ENCODE measurements at places on chromosomes 12 and 14.

GRCh38 chr12:53770281-53770680, 18.5 kb upstream of the CISTR start:
- DNase-seq: no peak

DNA sequence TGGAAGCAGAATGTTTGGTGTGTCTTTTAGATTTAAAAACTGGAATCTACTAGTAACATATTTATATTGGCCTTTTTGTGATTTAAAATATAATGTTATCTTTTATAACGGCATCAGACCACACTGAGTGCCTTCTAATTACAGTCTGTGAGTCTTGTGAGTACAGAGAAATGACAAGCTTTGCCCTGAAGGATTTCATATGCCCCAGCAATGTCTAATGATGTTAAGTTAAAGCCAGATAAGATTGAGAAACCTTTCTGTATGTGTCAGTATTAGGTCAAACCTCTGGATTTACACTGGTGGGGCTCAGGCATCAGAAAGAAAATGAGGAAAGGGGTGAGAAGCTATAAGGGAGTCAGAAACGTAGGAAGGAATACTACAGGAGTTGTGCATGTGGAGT, 25.2 kb downstream of the PLEKHA5 start:
- DNase-seq: no peak

DNA sequence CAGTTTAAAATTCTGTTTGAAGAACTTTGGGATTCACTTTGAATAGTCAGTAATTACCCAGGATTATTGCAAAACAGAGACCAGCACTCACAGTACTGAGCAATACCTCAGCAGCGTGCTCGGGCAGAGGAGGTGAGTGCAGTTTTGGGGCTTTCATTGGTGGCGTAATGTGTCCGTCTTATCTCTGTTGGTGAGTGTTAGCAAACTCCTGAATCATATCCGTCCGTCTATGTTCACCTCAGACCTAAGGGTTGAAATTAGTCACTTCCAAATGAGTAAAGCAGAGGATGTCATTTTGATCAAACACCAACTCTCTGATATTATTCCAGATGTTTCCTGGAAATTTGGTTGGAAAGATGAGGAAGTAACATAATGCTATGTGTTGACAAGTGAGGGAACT, 82.8 kb downstream of the BORCS5 start:
- no peak for DNase-seq

DNA sequence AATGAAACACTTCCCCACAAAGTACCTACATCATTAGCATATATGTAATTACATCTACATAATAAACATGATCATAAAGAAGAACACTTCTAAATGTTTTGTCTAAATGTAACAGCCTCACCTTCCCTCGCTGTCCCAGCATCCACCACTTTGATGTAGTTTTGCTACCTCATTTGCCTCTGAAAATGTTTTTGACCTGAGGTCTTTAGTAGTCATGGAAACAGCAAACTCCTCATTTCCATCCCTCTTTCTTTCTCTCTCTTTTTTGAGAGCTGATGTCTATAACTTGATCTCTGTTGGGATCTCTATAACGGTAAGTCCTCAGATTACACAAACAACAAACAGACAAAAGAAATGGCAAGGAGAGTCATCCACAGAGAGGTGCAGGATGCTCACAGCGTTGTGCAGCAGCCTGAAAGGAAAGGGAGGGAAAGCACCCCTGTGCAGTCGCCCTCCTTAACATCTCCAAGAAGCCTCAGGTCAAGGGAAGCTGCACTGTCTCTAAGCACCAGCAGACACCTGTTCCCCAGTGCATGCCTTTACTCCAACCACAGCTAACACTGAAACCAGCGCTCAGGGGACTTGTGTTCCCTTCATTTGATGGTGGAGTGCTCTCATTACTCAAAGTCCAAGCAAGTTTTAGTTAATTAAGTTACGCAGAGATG, 268.7 kb downstream of the TMEM132D start:
- no peak for DNase-seq

GRCh38 chr14:78608998-78609787, 439.0 kb downstream of the NRXN3 start:
- DNase-seq: no peak

- no peak for DNase-seq
Measured at GRCh38 chr14:97777622-97778355, 980.6 kb downstream of the VRK1 start.

DNA sequence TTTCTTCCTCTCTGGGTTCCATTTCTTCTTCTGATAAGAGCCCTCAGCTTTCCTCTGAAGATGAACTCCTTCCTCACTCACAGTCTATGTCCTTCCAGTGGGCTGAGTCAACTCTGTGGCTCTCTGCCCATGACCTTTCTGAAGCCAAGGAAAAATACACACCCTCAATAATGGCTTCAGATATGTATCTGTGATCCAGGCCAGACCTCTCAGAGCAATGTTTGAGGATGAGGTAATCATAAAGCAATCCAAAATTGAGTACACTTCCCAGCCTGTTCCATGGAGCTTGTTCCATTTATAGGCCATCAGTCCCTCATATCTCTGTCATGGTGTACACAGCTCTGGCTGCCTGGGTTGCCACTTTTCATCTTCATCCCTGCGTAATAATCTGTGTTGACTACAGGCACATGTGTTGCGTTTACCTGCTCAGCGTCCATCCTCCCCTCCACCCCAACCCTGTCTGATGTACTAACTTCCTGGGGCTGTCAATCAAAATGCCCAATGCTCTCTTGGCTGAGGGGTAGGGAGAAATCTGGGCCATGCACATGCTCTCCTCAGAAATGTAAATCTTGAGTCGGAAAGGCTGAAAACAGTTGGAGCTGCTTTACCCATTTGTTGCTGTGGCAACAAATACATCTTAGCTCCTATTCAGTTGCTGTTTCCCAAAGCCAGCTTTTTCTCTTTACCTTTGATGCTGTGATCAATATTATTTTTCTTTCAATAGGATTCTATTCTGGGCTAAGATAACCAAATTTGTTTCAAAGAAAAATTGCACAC, 377.8 kb upstream of the TMEM132C start:
- DNase-seq: no peak

GRCh38 chr12:92796650-92797049, 93.9 kb downstream of the PLEKHG7 start:
- DNase-seq: no peak

DNA sequence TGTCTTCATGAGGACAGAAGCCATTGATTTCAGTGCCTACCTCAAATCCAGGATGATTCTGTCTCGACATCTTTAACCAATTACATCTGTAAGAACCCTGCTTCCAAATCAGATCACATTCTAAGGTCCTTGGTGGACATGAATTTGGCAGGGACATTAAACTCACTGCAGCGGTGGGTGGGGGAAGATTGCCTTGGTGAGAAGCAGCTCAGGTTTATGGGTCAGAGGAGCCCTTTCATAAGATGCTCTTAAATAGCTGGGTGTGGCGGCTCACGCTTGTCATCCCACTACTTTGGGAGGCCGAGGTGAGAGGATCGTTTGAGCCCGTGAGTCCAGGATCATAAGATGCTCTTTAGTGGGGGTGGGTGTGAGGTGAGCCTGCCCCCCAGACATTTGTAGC, 42.9 kb downstream of the ELK3 start:
- DNase-seq: no peak

DNA sequence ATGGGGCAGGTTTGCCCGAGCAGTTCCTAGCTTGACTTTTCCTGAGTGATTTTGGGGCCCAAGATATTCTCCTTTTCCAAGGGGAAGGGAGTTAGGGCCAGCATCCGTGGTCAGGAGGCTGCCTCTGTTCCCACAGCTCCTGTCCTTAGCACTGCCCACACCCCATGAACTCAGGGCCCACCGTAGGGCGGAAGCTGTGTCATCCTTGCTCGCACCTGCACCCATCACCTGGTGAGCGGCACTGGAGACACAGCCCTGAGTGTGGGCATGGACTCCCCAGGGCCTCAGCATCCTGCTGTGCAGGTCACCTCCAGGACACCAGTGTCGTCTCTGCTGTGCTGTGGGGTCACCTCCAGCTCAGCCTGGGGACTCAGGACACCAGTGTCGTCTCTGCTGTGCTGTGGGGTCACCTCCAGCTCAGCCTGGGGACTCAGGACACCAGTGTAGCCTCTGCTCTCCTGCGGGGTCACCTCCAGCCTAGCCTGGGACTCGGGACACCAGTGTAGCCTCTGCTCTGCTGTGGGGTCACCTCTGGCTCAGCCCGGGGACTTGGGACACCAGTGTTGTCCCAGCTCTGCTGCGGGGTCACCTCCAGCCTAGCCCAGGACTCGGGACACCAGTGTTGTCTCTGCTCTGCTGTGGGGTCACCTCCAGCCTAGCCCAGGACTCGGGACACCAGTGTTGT, 322.9 kb downstream of the ADGRD1 start:
- no peak for DNase-seq

- DNase-seq: no peak
Measured at GRCh38 chr12:119642986-119643385, 24.9 kb upstream of the PRKAB1 start.

- no peak for DNase-seq
Measured at GRCh38 chr14:34770901-34771300, 56.5 kb upstream of the CFL2 start.

DNA sequence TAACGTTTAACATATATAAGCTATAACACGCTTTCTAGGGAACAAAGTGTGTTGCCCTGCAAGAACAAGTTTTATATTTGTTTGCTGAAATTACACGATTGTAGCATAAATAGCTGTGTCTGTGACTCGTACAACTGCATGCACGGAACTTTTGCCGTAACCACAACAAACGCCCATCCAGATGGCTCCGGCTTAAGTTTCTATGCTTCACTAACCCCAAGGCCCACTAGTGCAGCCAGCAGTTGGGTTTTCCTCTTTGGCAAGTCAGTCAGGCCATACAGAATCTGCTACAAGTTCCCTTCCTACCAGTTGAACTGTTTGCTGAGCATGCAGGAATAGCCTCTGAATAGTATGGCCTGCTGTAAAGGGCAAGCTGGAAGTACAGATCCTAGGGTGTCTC, 12.1 kb downstream of the CSRP2 start:
- DNase-seq: no peak

- no peak for DNase-seq
Measured at GRCh38 chr12:66851134-66851533, 172.3 kb upstream of the GRIP1 start.

DNA sequence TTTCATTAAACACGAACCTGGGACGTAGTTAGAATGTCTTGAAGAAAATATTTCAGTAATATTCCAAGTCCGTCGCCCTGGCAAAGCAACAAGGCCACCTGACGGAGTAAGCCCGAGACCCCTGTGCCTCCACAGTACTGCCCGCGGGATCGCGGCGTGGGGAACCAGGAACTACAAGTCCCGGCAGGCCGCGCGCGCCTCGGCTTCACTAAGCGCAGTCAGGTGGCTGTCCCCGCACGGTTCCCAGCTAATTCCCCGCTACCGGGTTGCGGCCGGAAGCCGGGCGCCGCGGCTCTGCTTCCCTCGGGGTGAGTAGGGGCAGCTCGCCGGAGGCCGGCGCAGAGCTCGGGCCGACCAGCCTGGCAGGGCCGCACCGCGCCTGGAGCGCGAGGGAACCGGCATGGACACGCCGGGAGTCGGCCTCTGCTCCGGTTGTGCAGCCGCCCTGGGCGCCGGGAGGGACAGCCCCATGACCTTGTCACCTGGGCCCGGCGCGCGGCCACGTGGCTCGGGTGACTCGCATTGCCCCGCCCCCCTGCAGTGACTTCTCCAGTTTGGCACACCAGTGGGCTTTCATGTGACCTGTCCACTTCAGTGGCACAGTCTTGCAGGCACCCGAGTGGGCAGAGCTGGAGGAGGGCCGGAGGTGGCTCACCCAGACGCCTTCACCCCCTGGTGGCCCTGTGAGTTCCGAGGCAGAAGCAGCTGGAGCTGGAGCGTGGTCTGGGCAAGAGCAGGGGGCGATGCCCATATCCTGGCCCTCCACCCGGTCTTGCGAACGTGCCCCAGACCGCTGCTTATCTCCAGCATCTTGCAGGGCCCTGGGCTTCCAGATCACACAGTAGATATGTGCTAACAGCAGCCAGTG, at the start of gene ADCK1:
Gene ADCK1, plus strand, starts transcription at position 247 of the 868 bp plus-strand sequence. CDS start 18,870 bp downstream, outside the sequence.
- peak; percentile 37 for DNase-seq

DNA sequence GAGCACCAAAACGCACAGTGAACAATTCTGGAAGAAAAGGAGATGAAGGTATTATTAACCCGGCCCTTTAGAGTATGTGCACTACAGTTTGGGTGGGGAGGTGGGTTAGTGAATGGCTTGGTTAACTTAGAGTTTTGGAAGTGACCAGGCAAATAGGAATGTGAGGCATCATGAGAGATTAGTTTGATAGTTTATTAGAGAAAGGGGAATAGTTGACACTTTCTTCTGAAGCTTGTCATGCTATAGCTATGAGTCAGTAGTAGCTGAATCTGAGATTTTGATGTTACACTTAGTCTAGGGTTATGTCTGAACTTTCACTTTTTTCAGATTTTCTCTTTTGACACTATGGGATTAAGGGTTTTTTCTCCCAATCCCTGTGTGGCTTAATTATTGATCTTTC, 567.2 kb downstream of the SNAPC1 start:
- no peak for DNase-seq

GRCh38 chr12:115942346-115942745, 335.1 kb downstream of the MED13L start:
- DNase-seq: no peak

DNA sequence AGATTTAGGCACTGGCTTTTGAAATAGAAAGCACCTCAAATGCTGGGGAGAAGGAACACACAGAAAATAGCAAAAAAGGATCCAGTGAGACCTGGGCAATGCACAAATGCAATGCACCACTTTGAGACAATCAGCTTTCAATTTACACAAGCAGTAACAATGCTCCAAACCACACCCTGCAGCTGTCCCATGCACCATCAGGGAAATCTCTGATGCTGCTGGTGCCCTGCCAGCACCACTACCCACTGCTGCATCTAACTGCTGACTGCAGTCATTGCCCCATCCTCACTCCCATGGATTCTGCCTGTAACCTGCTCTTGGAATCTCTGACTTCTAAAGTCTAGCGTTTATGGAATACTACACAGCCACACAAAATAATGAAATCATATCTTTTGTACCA, 21.0 kb upstream of the HMGA2 start:
- DNase-seq: no peak

DNA sequence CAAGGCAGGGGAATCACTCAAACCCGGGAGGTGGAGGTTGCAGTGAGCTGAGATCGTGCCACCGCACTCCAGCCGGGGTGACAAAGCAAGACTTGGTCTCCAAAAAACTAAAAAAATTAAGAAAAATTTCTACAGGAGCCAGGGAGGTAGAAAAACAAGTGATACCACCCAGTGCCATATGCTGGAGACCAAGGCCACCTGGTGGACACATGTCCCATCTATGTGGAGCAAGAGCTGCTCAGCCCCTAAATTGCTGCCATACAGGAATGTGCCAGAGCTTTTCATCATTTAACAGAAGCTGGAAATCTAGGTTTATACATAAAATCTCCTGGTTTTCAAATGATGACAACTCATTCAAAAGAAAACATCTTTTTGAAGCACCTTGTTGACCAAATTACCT, 61.4 kb upstream of the ELK3 start:
- DNase-seq: peak; percentile 1

DNA sequence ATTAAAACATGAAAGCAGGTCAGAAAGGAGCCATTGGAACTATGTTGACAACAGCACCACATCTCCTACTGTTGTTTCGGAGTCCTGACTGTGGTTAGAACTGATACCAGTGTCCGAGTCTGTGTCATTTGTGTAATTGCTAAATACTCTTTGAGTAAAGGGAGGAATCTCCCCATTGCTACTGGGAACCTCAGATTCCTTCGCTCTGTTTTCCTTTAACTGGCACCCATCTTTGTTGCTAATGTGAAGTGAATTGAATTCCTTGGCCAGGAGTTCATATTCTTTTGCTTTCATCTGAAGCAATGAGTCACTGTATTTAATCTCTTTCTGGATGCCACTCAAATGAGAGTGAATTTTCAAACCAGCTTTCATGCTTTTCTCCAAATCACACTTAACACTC, 31.5 kb downstream of the RASSF9 start:
- DNase-seq: no peak

GRCh38 chr14:30872602-30873001, 1.8 kb upstream of the COCH start:
- no peak for DNase-seq

GRCh38 chr12:90653040-90653439, 301.9 kb downstream of the CCER1 start:
- DNase-seq: no peak

Measured in NCI-H2029 (cell line).